ENCODE measurements at places on chromosomes 3 and 15.

GRCh38 chr15:90396321-90396720 lies 8.3 kb downstream of the IQGAP1 start:
- no peak for DNase-seq

DNA sequence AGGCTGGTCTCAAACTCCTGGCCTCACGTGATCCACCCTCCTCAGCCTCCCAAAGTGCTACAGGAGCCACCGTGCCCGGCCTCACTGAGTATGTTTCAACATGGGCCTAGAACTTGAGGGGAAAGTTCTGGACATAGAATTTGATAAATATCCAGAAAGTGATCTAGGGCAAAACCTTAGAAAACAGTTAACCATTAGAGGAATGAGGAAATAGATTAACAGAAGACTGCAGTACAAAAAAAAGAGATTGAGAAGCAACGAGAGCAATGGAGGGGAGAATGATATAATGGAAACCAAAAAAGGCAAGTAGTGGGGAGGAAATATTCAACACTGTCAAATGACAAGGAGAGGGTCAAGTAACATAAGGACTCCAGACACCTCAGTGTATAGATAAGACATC lies 191.5 kb downstream of the PLCH1 start:
- DNase-seq: no peak

GRCh38 chr3:27556887-27557286 lies 72.7 kb upstream of the SLC4A7 start:
- no peak for DNase-seq

DNA sequence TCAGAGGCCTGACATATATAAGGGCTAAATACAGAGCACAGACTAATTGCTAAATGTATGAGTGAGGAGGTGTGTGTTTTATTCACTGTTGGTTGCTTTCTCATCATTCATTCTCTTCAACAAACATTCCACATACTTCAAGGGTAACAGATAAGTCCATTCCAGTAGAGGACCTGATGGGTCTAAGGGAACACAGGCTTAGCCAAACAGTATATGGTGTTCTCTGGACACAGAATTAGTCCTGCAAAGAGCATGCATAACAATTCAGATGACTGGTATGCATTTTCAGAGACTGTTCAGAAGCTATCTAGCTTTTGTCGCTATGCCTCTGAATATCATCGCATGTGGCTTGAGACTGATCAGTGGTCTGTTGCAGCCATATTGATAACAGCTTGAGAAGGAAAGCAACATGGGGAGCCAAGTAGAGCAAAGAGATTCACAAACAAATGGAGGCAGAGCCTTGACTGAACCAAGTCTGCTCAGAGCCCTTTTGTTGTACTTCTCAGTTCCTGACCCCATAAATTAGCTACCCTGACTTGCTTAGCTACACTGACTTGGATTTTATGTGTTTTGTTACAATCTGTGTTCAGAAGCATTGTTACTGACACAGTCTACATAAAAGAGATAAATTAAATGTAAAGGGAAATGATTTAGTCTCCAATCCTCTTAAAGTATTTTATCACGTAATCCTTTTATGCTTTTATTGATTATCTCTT lies 1178.7 kb downstream of the ROBO1 start:
- DNase-seq: no peak

GRCh38 chr3:173663696-173664111 lies 266.2 kb downstream of the NLGN1 start:
- DNase-seq: no peak

DNA sequence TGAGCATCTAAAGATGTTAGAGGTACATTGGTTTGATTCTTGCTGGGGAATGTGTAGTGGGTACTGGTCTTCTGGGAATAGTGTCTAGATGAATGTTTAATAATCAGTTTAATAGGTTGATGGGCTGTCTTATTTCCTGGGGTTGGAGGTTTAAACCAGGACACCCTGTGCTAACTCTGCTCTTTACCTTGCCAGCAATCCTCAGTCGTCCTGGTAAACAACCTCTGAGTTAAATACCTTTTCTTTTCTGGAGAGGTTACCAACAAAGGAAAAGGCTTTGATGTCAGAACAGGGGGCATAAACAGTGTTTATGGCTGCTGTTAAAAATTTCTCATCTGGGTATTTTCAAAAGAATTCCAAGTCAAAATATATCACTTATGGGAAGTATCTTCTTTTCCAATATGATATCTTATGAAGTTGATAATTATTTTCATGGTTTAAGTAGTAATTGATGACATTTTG lies 23.5 kb downstream of the MITF start:
- DNase-seq: no peak

GRCh38 chr15:100531204-100531603 lies 2.5 kb upstream of the CERS3 start:
- no peak for DNase-seq

DNA sequence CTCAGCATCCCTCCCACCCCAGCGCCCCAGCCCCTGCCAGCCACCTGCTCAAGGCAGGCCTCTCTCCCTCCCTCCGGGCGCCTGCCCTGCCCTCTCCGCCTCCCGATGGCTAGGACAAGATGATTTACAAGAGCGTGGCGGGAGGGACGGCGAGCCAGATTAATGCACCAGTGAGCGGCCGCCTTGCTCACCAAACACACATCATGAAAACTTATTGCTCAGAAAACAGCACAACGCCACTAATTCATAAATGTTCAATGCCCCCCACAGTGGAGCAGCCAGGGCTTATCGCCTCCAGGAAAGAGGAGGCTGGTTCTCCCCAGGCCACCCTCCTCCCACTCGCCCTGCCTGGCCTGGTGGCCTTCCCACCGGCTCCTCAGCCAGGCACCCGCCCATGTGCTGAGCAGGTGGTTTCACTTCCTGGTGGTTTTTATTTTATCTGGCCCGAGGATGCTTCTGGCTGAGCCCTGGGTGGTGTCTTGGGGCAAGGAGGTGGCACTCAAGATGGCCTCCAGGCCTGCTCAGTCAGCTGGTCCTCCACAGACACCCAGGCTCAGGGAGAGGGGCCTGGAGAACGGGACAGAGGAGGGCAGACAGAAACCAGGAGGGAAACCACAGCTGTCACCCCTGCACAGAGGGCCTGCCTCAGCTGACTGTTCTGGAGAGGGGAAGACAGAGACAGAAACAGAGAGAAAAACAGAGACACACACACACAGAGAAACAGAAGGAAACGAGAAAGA lies 284.9 kb downstream of the UACA start:
- DNase-seq: no peak

- DNase-seq: no peak
Measured at GRCh38 chr15:44243829-44244228, 44.7 kb upstream of the GOLM2 start.

DNA sequence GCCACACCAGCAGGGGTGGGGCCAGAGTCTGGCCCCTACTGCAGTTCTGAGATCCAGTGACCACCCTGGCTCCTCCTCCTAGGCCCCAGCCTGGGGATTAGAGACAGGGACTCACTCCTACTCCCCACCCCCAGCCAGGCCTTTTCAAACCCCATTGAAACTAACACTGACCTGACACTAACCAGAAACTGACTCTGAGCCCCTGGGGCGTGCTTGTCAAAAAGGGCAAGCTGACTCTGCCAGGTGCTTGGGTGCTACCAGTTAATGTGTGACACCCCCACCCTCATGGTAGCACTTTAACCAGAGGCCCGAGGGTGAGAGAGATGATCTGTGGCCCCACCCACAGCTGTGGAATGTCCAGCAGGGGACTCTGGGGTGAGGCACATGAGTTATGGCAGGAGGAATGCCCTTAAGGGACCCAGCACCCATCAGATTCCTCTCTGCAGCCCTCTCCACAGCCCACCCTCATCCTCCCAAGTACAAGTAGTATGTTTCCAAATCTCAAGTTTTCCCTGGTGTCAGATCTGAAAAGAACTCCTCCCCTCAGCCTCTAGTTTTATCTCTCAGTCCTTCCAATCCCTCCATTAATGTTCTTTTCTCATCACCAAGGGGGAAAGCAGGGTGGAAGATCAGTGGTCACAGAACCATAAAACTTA lies 1.4 kb downstream of the PTH1R start:
- no peak for DNase-seq

DNA sequence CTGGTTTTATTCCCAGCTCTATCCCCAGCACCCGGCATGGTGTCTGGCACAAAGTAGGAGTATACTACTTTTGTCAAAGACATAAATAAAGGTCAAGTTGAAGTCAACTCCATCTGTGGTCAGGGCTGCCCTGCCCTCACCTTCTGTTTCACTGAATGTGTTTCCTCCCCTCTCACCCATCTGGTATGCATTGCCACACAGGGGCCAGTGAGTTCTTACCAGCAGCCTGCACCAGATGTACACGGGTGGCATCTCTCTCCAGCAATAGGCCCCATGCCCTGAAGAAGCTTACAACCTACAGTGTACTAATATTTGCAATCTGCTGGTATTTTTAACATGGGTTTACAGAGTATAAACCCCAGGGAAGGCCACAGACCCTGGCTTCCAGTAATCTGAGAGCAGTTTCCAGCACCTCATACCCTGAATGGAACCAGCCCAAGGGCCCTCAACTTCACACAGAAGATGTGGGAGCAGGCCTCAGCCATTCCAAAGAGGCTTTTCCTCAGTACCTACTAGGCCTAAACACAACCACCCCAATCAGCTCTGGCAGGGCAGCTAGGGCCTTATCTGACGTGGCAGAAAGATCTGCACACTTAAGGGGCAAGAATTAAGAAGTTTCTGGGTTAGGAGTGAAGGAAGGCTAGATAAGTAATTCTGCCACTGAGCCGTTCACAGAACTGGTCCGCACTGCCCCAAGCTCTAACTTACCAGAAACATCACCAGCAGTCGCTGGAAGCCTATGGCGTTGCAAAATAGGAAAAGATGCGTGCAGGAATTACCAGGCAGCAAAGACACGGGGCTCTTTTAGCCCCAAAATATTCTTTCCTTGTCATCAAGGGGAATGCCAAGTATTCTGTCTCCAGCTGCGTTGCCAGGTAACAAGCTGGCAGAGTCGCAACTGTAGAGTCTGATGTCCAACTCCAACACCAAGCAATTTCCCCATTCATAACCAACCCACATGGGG lies 2.1 kb downstream of the IDH2 start:
- DNase-seq: peak; percentile 23

- no peak for DNase-seq
Measured at GRCh38 chr3:115804713-115805119, 181.4 kb downstream of the GAP43 start.
